Stimulated activated CD4-positive, alpha-beta T cell treated with anti-CD3 and anti-CD28 coated beads, Interleukin-4, amount 100 ng/mL, for 1 hour (primary cell): ENCODE measurements at places on chromosomes 5 and 9.
A peak's percentile ranks its signal among the peaks of the same experiment; 100 is the strongest.

DNA sequence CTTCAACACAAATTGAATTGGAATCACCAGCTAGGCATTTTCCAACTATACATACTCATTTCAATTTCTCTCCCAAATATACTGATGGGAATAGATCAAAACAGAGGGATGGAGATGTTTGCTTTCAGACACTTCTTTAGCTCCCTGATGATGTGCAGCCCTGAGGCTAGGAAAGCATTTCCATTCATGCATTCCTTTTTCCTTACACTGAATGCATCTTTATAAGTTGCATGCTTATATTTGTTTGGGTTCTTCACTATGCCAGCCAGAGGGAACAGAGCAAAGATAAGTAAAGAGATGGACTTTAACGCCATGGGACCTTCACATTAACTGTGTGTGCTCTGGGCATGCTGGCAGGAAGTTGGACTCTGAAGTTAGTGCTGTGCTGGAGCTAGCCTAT, 696.5 kb upstream of the CDH9 start:
- DNase-seq = no peak

- DNase-seq = no peak
Observed at GRCh38 chr9:137070906-137071275, 534 bp upstream of the SAPCD2 start.

GRCh38 chr5:134100283-134101091, 14.0 kb upstream of the TCF7 start:
- DNase-seq = peak; percentile 78

GRCh38 chr5:153632748-153633290, 142.3 kb downstream of the GRIA1 start:
- DNase-seq = no peak

GRCh38 chr9:126025991-126026390, 278.8 kb downstream of the PBX3 start:
- no peak for DNase-seq

DNA sequence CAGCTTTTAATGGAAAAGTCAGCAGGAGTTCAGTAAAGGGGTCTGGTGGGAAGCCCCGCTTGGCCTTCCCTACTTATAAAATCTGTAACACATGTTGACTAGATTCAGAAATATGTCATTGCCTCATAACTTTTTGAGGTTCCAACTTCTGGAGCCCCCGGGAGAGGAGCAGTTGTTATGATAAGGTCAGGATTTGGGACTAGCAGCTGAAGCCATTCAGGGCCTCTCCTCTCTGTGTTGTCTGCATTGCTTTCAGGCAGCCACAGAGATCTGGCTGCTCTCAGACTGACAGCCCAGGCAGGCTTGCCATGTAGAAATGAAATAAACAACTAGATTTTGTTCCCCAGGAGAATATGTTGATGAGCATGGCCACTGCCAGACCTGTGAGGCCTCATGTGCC, 167.1 kb downstream of the RFK start:
- DNase-seq = no peak

- DNase-seq = peak; percentile 41
Observed at GRCh38 chr9:37575921-37576721, at the start of gene FBXO10. TSS of gene FBXO10 (minus strand) at chr9:37576380. CDS start at chr9:37541768, 34,612 bp downstream.

DNA sequence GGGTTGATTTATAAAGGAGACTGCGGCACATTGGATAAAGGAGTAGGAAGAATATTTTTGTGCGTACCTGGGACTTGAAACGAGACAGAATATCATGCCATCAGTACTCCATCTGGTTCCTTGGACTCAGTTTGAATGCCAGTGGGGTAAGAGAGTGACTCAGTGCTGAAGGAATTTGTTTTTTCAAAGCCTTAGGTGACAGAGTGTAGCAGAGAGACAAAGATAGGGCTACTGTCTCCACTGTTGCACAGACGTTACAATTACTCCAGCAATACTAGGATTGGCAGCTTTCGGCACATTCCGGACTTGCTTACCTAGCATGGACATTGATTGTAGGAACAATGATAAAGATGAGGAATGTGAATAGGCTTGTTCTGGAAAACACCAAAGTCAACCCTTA, 250.7 kb downstream of the KCTD16 start:
- no peak for DNase-seq

DNA sequence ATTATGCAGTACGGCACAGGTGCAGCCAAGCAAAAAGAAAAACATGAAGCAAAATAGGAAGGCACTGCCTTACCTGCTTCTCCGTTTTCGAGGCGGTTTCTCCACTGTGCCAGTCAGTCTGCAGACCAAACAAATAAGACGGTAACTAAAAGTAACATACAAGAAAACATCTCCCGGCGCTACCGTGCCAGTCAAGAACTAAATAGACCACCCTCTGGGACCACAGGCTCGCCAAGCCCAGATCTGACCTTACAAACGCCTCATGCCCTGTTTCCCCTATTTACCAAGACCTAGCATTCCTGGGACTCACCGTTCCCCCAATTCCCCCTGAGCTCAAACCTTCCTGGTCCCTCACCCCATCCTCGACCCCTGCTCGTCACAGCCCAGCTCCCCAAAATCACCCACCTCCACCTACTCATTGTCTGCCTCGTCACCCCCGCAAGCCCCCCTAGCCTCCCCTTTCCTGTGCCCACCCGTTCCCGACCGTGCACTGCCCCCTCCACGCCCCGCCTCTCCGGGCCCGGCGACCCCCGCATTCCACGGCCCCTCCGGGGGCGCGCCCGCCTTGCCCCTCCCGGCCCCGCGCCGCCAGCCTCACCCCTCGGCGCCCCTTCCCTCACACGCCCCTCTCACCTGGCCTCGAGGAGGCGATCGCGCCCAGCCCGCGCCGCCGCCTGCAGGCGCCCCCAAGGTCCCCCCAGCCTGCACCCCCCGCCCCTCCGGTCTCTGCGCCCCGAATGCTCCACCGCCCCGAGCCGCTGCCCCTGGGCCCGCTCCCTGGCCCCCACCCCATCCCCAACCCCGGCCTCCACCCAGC, 560 bp downstream of the SCAI start:
- DNase-seq = no peak

DNA sequence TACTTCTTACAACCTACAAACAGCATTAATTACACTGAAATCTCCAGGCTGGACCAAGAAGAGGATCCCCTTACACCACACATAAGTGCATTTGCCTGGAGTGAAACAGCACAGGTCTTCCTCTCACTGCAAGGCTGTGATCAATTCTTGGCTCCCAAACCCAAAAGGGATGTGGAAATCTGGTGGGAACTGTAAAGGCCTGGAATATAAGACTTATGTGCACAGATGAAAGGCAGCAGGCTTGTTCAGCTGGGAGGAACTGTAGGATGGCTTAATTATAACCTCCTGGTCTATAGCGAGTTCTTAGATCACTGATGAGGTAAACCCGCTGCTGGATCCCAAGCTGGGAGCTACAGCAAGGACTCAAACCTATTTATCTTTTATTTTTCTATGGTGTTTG, 182.9 kb upstream of the TNC start:
- DNase-seq = no peak

GRCh38 chr9:137074657-137075274, 2.6 kb upstream of the UAP1L1 start:
- no peak for DNase-seq

DNA sequence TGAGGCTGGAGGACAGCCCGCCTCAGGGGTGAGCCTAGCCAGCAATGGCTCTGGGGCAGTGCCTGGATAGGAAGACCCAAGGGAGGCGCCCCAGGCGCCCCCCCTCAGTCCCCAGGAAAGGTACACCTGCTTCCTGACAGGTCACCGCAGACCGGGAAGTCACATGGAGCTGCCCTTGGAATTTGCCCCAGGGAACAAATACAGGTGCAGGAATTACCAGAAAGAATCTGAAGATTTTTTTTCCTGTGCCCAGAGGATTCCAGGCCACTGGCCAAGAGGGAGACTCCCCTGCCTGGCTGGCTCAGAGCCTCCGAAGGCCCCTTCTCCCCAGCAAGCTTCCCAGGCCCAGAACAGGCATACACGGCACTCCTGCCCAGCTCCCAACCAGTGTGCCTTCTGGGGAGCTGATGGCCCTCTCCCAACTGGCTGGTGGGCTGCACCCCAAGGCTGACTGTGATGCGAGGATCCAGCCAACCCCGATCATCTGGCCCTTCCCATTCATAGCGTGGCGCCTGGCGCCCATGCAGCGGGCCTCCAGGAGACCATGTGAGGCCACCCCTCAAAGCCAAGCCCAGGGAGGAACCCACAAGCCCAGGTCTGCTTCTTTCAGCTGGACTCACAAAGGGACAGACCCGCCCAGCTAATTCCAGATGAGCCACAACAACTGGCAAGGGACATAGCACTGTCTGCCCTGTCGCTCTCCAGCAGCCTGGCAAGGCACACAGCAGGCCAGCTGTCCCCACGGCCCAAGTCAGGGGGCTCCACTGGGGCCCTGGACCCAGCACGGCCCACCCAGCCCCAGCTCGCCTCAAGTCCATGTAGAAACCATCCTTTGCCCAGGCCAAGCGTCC, 2.3 kb downstream of the TPRN start:
- DNase-seq = no peak

DNA sequence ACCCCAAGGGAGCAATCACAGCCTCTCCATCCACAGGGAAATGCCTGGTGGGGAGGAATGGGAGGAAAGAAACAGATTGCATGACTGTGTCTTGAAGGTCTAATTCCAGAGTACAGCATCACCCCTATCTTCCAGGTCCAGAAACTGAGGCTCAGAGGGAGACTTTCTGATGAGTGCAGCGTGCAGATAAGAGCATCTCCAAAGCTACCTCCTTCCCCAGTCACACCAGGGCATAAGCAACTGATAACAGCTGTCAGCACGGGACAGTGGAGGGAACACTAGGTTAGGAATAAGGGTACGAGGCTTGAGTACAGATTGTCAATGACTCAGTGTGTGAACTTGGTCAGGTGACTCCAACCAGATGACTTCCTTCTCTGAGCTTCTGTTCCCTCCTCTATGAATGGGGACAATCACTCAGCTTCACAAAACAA, 126.9 kb downstream of the KCNIP1 start:
- no peak for DNase-seq

GRCh38 chr9:130938184-130938651, 829 bp downstream of the FIBCD1 start:
- DNase-seq = no peak

DNA sequence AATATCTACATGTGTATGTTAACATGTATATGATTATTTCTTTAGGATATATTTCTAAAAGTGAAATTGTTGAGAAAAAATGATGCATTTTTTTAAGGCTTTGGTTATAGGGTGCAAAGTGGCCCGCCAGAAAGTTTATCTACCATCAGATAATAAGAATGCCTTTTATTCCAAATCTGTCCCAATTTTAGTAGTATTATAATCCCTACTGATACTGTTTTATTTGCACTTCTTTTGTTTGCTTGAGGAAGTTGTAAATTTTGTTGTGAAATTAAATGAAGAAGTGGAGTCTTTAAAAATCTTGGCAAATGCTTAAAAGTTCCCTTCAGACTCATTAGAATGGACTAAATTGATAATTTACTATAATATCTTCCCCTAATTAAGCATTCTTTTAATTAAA, 73.0 kb downstream of the NIPBL start:
- no peak for DNase-seq

GRCh38 chr9:120331913-120332312, 248.1 kb downstream of the CDK5RAP2 start:
- no peak for DNase-seq

DNA sequence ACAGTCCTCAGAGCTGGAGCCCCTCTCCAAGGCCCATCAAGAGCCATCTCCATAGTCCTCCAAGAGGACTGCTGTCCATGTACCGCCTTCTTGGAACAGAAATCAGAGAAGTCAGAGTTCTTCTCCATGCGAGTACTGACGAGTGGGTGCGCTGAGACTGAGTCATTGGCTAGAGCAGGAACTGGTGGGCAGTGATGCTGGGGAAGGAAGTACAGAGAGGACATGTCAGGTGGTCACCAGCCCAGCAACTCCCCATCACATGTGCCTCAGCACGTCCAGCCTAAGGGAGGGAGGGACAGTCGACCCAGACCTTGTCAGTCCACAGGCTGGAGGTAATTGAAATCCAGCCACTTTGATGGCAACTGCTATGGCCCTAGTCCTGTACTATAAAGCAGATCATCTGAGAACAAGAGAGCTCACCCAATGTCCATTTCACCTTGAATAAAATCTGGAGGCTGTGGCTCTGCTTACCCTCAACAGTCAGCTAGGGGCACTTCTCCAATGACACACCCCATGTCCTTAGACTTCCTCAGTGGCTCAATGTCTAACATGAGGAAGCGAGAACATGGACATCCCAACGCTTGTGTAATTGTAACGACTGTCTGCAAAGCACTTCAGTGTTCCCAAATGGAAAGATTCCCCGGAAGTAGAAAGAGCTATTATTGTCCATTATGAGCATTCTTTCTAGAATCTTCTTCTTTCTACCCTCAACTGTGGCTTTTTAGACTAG, 15.0 kb upstream of the FBP1 start:
- DNase-seq = no peak

GRCh38 chr9:129835860-129836223, 584 bp downstream of the USP20 start:
- DNase-seq = no peak

DNA sequence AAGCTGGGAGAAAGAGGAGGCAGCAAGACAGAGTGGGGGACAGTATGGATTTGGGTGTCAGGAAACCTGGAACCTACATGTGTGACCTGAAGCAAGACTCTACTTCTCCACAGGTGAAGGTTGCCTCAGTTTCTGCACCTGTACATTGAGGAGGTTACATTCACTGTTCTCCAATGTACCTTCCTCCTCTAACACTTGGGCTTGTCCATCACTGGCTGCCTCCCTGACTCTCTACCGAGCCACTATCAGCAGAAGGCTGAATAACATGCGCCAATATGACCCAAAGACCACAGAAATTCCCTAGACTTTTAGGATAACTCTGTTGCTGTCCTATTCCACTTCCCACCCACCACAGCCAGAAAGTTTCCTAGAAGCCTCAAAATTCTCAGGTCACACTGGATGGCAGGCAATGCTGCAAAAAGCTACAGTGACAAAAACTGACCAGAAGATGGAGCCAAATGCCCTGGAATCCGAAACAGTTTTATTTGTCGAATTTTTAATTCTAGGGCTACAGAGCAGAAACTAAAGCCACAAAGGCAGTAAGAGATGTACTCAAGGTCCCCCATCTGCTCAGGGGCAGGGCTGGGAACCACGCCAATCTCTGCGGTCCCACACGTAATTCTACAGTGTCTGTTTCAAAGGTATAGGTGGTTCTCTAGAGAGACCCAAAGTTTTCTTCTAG, 64.4 kb downstream of the FAM114A2 start:
- DNase-seq = no peak

GRCh38 chr9:78923966-78924659, 627.2 kb downstream of the PSAT1 start:
- DNase-seq = no peak

GRCh38 chr9:134937566-134938345, 20.0 kb upstream of the FCN1 start:
- no peak for DNase-seq

GRCh38 chr5:153613144-153613543, 122.7 kb downstream of the GRIA1 start:
- DNase-seq = no peak

GRCh38 chr9:31078175-31078574, 1306.3 kb upstream of the ACO1 start:
- no peak for DNase-seq
